ENCODE measurements at places on chromosomes 16 and 17. TPM values are rescaled to one million over a fixed set of nuclear protein-coding genes. Genes with fewer than 3 reads are reported as not detected.

DNA sequence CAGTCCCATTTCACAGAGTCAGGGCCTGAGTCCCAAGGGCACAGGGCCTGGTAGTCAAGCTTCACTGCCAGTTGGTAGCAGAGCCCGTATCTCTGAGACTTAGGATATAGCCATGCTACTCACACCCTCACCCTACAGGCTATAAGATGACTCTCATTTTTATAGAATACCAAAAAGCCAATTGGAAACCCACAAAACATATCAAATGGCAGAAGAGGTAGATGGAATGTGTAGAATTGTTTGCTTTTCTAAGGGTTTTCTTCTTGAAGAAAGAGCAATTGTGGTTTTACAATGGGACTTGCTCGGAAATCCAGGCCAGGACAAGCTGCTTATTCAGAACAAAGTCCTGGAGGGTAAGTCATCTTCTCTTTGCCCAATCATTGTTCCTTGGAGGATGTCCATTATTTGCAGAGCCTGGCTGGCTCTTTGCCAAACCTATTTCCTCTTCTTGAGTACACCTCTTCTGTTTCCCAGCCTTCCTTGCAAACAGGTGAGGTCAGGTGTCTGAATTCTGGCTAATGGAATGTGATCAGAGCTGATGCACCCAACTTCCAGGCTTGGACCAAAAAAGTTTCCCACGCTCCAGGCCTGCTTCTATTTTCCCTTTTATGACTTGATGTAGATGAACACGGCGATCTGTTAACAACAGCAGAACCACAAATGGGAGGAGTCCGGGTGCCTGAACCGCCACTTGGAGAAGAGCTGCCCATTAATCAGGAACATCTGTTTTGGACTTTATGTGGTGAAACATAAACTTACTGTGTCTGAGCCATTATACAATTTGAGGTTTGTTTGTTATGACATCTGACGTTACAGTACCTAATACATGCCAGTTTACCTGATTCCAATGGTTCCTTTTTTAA lies 16.9 kb upstream of the CCL22 start:
- peak; percentile 25 for DNase-seq
- no peaks in the 10 kb centered on the region for H3K27me3 ChIP-seq
- no peaks in the 10 kb centered on the region for H3K4me1 ChIP-seq
- H3K4me3 ChIP-seq: no peak overlapping the region
- no peaks in the 10 kb centered on the region for H3K36me3 ChIP-seq

- H3K36me3 ChIP-seq: no peaks in the 10 kb centered on the region
- H3K27me3 ChIP-seq: peaks cover 10% of the 10 kb centered on the region
- no peak within 1 kb of the TSS for H3K27ac ChIP-seq
- peak; percentile 37 for DNase-seq
- peaks cover 23% of the 10 kb centered on the region for H3K4me1 ChIP-seq
These were observed at the start of gene RPRML for GRCh38 chr17:46979147-46979863. Gene RPRML, minus strand, starts transcription at chr17:46979253. Its CDS starts 246 bp downstream, at chr17:46979007.

- no peaks in the 10 kb centered on the region for H3K27me3 ChIP-seq
- H3K4me1 ChIP-seq: peaks cover 41% of the 10 kb centered on the region
- peak overlapping the region; percentile 82 for H3K27ac ChIP-seq
- H3K4me3 ChIP-seq: no peak overlapping the region
These were observed 1.0 kb upstream of the ANKRD40CL start for GRCh38 chr17:50768346-50768761.

- no peaks in the 10 kb centered on the region for H3K27me3 ChIP-seq
- no peaks in the 10 kb centered on the region for H3K36me3 ChIP-seq
- no peak overlapping the region for H3K4me3 ChIP-seq
These were observed 84.9 kb upstream of the CBX4 start for GRCh38 chr17:79923974-79924638.

DNA sequence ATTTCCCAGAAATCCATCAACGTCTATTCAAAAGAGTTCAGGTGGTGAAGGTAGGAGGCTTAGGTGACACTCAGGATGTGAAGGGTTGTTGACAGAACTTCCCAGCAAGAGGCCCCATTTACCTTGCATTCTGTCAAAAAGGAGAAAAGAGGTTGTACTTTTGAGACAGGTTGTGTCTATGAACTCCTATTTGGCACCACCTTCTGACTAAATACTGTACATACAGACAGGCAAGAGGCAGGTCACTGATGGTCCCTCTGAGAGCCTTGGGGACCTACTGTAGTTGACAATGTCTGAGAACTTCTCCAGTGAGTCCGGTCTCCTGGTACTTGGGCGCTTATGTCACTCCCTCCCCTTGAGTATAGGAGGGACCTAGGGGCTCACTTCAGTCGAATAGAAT lies 479.3 kb upstream of the ZFHX3 start:
- no peak for DNase-seq
- no peak overlapping the region for H3K27ac ChIP-seq
- no peaks in the 10 kb centered on the region for H3K4me1 ChIP-seq
- H3K4me3 ChIP-seq: no peak overlapping the region

NPIPA7 gene
- not detected for total RNA-seq

RNF151 gene
- total RNA-seq: not detected

FBXL16 gene
- total RNA-seq: 1.0 TPM
